GM12865 (cell line): ENCODE measurements at places on chromosomes 7 and 10.

DNA sequence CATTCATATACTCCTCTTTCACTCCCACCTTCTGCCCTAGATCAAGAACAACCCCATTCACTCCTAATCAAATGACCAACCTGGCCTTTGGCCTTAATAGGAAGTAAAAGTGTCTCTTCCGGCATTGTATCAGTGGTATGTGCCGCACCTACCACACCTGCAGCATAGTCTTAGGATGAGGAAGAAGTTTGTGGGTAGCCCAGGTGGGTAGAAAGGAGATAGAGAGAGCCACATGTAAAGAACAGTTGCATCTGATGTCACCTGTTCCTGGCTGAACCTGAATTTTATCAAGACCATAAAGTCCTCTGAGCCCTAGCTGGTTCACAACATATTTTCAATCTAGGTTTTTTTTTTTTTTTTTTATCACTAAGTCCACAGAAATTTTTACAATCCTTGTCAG lies 55.5 kb upstream of the PTPN12 start:
- DNase-seq = no peak

DNA sequence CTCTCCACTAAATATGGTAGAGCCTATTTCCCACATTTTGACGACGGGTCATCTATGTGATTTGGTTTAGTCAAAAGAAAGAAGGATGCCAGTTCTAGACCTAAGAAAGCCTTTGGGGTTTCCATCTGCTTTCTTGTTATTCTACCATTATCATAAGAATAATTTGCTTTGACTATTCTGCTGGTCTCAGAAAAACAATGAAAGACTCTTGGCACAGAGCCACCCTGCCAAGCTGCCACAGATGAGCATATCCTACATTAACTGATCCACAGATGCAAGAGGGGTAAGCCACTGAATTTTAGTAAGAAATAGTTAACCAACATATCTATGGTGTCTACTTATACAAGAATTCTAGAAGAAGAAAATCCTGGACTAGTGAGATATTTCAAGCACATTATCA lies 158.6 kb upstream of the MAGI2 start:
- no peak for DNase-seq

DNA sequence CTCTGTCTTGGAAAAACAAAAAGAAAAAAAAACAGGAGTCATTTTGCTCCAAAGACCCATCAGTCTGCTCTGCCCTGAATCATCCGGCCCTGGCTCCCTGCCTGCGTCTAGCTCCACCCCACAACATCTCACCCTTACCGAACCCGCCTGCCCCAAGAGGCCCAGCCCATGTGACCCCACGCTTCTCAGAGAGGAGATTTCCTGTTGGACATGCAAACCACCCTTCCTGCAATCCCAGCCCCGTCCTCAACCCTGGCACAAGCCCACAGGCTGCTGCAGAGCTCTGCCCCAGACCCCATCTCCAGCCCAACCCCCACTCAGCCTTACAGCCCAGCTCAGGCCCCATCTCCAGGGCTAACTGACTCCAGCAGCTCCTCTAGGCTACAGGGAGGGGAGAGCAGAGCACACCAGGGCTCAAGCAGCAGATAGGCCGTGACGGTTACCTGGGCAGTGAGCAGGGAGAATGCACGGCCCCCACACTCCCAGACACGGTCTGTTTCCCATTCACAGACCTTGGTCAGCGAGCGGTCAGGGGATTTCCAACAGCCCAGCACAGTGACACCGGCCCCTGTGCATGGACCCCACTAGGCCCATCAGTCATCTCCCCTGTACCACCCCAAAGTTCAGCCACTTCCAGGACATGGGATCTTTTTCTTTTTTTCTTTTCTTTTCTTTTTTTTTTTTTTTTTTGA lies 69.9 kb upstream of the GTF2I start:
- DNase-seq = peak; percentile 91

DNA sequence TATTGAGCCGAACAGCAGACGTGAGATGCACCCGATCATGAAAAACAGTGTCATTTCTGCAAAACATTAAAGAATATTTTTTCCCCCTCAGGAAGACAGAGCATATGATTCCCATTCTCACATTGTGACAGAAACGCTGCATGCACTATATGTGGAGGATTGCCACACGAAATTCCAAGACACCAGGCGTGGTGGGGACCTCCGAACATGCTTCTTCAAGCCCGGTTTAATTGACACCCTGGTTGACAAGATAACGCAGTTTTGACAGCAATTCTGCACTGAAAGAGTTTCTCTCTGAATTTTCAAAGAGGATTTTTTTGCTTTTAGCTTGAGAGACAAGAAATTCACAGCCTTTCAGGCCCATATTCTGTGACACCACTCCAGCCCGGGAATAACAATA lies 442.8 kb upstream of the NRP1 start:
- DNase-seq = no peak

DNA sequence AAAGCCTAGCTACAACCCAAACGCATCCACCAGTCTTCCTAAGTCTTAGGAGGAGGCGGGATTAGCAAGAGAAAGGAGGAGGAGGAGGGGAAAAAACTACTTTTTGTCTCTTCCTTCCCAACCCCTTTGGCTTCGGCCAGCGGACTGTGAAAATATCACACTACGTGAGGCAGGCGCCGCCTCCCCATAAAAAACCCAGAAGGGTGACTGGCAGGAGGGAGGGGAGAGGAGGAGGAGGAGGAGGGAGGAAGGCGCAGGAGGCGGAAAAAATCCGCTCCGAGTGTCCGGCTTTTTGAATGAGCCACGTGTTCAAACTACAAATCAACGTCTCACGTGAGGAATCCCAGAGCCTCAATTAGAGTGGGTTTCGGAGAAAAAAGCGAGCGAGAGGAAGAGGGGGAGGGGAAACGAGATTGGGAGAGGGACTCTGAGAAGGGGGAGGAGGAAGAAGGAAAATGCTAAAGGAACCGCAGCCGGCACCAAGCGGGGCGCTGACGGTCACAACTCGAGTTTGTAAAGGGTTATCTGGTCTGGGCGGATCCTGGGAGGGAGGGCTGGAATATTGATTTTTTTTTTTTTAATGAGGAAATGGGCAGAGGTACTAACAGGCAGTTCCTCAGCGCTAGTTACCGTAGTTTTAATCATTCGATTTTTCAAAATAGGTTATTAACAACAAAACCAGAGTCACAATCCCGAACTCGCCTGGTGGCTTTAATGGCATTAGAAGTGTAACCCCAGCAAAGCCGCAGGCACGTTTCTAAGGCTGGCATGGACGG lies at the start of gene IGF2BP3:
Gene IGF2BP3 (minus strand): TSS at position 162 of the 776 bp plus-strand sequence. CDS start 381 bp downstream, outside the sequence.
- DNase-seq = peak; percentile 96

DNA sequence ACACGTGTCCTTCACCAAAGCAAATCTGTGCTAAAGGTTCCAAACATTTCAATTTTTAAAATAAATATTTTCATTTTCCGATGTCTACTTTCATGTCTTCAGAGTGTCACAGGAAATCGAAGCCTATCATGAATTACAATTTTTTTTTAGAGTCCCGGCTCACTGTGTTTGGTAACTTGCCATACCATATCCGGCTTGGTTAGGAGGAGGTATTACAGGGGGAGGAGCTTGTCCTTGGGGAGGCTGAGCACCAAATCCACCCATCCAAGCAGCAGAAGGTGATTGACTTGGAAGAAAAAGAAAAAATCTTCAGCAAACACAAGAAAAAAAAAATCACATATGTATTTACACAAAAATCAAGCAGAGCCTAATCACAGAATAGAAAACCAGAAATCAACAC lies 21.3 kb downstream of the TIAL1 start:
- DNase-seq = no peak

DNA sequence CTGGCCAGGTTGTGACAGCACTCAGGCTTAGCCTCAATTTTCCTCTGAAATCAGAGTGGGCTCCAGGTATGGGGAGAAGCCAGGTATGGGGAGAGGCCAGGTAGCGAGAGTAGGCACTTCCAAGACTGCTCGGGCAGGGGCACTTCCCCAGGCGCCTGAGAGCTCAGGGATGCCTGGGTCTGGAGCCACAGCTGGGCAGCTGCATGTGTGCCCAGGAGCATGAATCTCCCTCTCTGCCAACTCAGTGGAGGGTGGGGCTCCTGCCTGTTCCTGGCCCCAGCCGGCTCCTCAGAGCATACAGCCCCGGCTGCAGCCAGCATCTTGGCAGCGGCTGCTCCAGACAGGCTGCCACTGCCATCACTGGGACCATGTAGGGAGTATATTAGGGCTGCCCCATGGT lies 313.9 kb downstream of the AUTS2 start:
- no peak for DNase-seq

GRCh38 chr10:25506821-25507335 lies 332.1 kb downstream of the GPR158 start:
- no peak for DNase-seq

GRCh38 chr10:33878238-33878786 lies 543.8 kb upstream of the NRP1 start:
- no peak for DNase-seq

DNA sequence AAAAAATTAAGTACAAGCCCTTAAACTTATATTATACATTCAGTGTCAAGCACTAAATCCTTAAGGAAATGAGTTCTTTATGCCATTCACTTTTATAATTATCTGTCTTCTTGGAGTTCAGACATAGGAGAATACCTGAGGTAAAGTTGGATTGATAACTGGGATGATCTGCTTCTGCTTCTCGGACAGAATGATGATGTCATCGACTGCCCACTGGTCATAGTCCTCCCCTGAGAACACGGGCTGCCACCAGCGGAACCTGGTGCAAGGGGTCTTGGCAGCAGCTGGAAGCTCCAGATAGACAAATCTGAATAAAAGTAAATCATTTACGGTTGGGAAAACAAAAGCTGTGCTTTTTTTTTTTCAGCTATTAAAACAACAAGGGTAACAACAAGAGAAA lies 148.2 kb upstream of the SLC26A5 start:
- DNase-seq = no peak

DNA sequence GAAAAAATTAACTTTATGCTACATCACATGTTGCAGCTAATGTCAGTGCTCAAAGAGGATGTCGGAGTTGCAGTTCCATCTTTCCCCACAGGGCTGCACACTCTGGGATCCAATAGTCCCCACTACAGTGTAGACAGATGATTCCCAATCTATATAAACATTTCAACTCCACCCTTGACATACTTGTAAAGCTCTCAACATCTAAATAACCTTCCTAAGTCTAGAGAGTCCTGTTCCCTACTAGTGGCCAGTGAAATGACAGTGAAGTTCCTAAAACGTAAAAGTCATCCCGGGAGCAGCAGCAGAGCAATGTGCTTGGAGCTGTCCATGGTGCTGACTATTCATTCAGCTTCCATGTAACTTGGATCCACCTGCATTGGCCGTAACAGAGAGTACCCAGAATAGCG lies 145.1 kb downstream of the GRM8 start:
- peak; percentile 74 for DNase-seq

DNA sequence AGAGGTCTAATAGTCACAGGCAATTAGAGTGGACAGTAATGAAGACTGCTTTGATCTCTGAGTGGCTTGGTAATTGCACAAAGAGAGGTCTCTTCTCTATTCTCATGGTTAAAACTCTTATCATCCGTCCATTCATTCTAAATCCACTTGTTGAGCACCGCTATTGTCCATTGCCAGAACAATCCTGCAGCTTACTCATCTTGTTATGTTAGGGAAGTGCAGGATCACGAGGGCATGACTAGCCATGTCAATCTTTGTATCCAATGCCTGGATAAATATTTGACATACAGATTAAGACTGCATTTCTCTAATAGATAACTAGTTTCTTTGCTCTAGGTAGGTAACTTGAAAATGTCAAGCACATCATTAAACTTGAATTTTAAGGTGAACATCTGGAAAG lies 14.9 kb downstream of the SFTPD start:
- no peak for DNase-seq

DNA sequence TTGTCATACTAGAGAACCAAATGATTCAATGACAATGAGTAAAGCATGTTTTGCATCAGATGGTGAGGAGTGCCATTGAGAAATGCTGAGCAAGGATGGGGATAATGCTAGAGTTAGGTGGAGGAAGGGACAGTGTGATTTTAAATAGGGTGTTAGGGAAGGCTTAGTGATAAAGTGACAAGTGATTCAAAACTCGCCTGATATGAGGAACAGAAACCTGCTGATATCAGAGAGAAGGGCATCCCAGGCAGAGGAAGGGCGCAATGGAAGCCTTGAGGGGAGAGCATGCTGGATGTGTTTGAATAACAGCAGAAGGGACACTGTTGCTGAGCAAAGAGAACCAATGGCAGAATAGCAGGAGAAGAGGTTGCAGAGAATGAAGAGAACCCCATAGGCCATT lies 196.2 kb downstream of the NRG3 start:
- DNase-seq = peak; percentile 3

DNA sequence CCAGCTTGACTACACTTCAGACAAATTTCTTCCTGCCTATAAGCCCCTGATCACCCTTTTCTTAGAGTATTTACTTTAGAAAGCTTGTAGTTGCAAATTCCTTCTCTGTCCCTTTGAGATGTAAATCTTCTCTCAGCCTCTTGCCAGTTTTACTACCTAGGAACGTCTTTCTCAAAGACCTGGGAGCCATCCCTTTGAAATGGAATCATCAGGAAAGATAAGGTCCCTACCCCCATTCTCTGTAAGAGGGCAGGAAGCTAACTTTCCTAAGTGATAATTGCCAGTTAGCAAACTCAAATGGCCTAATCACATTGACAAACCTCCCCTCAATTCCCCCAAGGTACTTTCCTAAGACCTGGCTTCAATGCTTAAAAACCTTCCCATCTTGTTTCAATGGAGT lies 304.5 kb downstream of the MDFIC start:
- DNase-seq = no peak
